ENCODE measurements at places on chromosomes 16 and 17.

- DNase-seq, result no peak
Observed at GRCh38 chr16:2719328-2720063, 528 bp downstream of the PRSS27 start.

DNA sequence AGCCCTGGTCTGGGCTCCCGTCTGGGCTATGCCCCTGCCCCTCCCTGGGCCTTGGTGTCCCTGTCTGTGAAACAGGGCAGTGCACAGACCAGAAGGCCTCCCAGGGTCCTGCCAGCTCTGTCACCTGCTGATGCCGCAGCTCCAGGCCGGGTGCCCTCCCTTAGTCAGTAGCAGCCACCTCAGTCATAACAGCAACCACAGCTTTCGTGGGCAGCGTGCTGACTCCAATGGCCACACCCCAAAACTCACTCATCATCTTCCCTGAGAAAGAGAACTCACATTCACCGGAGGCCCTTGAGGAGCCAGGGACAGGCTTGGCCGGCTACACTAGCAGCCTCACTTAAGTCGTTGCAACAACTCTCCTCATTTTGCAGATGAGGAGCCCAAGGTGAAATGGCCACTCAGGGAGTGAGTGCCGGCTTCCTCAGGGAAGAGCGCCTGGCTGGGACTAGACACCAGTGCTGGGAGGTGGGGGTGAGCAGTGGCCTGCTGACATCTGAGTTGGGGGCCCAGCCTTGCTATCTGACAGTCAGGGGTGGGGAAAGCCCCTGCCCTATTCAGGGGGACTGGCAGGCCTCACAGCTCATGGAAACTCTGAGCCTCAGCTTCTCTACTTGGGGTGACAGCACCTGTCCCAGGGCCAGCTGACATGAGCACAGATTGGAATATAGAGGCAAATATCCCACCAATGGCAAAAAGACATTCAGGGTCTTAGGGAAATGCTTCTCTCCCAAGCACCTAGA lies 22.6 kb downstream of the SLC5A10 start:
- DNase-seq, result no peak

GRCh38 chr17:28553000-28553505 lies 629 bp upstream of the UNC119 start:
- no peak for DNase-seq

- no peak for DNase-seq
Observed at GRCh38 chr16:14487579-14487978, 142.5 kb downstream of the PARN start.

GRCh38 chr17:34082404-34082803 lies 172.7 kb upstream of the CCL2 start:
- no peak for DNase-seq

- DNase-seq, result no peak
Observed at GRCh38 chr17:17377071-17377967, 74.1 kb downstream of the NT5M start.

- peak; percentile 75 for DNase-seq
Observed at GRCh38 chr17:42248351-42249179, 27.6 kb downstream of the STAT5B start.

DNA sequence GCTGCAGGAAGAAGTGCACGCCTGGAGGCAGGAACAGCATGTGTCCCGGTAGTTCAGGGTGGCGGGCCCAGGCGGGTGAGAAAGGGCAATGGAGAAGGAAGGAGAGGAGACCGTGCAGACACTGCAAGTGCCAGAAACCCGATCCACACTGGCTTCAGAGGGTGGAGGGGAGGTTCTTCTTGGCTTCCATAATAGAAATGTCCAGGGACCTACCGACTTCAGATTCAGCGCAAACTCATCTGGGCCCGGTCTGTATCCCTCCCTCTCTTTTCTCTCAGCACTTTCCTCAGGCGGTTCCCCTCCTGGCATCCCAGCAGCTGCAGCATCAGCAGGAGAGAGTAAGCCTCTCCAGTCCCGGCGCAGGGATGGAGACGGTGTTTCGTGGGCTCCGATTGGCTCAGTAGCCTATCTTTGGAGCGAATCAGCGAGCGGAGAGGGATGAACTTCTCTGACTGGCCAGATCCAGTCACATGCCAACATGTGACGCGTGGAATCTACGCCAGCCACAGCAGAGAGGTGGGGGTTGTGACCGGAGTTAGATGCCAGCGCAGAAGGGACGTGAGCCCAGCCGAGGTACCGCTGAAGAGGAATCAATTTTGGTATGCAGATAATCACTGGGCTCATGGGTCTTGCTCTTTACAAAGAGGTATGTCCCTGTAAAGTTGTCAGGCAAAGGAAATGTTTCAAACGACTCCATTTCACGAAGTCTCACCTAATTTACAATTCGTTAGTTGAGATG lies 1.9 kb upstream of the PRPSAP2 start:
- peak; percentile 88 for DNase-seq

- no peak for DNase-seq
Observed at GRCh38 chr16:57013229-57013628, 23.9 kb downstream of the NLRC5 start.

DNA sequence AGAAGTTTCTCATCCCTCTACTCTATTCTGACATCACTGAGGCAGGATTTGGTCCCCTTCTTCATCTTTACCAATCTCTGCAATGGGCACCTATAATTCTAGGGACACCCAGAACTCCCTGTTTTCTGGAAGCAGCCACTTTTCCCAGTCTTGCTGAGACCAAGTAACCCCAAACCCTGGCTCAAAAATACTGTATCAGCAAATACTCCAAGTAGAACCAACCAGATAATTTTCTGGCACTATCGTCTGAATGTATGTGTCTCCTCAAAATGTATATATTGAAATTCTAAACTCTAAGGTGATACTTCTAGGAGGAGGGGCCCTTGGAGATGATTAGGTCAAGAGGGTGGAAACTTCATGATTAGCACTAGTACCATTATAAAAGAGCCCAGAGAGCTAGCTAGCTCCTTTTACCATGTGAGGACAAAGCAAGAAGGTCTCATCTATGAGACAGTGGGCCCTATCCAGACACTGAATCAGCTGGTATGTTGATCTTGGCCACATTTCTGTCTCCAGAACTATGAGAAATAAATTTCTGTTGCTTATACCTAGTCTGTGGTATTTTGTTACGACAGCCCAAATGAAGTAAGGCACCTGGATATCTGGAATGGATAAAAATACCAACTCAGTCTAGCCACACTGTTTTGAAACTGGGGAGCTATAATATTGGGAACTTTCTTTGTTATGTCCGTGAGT lies 464.4 kb downstream of the CDH11 start:
- no peak for DNase-seq
